ENCODE measurements at places on chromosomes 4 and X. TPM values are rescaled to one million over a fixed set of nuclear protein-coding genes. Genes with fewer than 3 reads are reported as not detected.

DNA sequence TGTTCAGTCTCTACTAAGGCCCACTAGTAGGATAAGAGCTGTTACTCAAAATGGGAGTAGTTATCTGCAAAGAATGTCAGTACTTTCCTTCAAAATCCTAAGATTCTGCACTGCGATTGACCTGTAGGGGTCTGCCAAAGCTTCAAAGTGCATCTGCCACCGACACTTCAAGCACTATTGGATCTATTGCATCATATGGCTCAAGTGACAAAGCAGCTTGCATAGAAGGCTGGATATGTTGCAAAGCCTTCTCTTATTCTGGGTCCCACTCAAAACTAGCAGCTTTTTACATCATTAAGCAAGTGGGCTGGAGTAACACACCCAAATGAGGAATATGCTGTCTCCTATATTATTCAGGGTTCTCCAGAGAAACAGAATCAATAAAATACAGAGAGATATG is 115.4 kb upstream of the EMCN start:
- DNase-seq: no peak

DNA sequence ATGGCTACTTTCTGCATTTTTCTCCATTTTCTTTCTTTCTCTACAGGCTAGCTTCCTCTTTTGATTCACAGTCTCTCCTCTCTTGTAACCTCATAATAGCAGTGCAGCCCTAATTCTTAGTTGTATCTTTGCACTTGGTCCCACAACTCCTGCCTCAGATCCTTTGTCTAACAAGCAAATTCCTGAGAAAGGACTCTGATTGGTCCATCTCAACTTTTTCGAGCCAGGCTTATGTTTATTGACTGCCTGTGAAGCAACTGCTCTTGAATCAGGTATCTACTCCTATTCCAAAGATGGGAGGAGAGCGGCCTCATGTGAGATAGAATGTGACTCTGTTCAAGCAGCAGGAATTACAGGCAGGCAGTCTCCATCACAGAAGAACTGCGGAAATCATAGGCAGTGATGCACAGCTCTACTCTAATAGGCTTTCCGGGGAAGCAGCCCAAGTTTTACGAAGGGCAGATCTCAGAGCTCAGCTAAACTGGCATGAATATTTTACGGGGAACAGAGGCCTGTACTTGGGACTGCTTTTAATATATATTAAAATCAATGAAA is 123.5 kb downstream of the GABRB1 start:
- peak; percentile 2 for DNase-seq

DNA sequence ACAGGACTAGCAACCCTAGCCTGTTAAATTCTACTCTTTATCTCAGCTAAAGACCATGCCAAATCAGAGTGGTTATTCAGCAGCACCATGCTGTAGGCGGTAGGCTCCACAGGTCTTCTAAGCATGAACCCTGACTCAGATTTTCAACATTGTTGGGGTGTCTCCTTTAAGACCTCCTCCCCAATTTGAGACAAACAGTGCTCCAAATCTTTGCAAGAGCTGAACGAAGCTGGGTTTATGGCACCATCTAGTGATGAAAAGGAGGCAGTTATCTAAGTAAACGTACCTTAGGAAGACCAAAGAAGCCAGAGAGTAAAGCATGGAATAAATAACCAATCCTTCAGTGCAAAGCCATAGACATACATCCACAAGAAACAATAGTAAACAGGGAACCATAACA is 334.5 kb upstream of the SLC7A11 start:
- peak; percentile 59 for DNase-seq

- peak; percentile 97 for DNase-seq
These were observed 208.3 kb upstream of the JADE1 start for GRCh38 chr4:128600996-128601871.

- DNase-seq: no peak
These were observed 12.2 kb upstream of the WFS1 start for GRCh38 chr4:6257247-6258025.

DNA sequence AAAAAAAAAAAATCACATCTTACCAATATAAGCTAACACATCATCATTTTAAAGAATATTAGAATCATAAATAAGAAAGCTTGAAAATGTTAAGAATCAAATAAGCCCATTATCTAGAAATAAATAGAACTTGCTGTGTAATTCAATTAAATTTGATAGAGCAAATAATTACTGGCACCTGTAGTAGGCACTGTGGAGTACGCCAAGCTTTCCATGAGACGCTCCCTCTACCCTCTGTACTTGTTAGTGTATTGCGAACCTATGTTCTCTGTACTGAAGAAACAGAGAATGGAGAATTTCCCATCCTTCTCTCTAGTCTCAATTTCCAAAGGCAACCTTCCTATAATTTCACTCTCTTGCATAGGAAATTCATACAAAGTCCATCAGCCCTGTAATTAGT is 61.7 kb upstream of the HAND2 start:
- DNase-seq: no peak

DNA sequence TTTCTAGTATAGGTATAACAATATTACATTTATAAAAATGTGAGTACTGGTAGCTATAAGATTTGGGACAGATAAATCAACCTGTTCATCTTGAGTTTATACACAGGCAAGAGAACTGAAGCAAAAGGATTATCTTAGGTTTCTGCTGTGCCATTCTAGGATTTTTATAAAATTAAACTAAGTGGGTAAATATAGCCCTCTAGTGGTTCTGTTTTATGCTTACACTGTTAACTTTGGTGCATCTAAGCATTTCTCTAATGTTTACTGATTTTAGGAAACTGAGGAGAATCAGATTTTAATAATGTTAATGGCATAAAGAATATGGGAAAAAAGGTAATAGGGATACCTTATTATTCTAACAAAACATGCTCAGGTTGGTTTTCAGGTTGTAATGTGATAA is 1.1 kb upstream of the RRH start:
- DNase-seq: peak; percentile 12

- peak; percentile 65 for DNase-seq
These were observed 157.9 kb downstream of the DHRSX start for GRCh38 chrX:2342874-2343273.

DNA sequence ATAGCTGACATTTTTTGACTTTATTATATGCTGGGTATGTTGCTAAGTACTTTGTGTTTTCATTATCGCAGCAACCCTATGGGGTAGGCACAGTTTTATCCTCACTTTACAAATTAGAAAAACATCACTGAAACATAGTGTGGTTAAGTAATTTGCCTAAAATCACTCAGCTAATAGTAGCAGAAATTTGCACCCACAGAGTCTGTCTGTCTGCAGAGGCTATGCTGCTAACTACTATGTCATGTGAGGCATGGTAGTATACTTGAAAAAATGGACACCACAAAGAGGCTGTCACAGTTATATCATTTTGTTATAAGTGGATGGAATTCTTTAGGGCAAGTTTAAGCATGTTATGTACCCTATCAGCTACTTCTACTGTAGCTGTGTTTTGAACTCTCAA is 69.0 kb downstream of the STAG2 start:
- DNase-seq: no peak

- peak; percentile 34 for DNase-seq
These were observed 51.5 kb upstream of the TRIM2 start for GRCh38 chr4:153152501-153153338.

Gene HS3ST1
- total RNA-seq: not detected

GRCh38 chr4:54683616-54684346 is 26.0 kb downstream of the KIT start:
- DNase-seq: peak; percentile 5

DNA sequence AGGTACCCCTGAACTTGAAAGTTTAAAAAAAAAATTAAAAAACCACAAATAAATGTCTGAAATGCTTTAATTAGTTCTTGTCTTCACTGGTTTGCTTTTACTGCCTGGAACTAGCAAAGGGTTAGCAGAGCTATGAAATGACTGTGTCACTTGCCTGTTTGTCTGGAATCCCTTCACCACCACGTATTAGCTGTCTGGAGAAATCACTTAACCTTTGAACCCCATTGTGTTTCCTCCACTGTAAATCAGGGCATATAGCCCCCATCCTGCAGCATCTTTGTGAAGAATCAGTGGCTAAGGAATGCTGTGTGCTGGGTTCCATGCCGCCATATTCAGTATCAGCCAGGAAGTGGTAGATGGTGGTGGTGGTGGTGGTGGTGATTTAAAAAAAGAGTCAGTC is 6.3 kb downstream of the CYTL1 start:
- DNase-seq: no peak

- DNase-seq: peak; percentile 34
These were observed 216.6 kb downstream of the SHROOM3 start for GRCh38 chr4:76651616-76652015.

- no peak for DNase-seq
These were observed 480 bp upstream of the RADX start for GRCh38 chrX:106611317-106611678.

Gene GABRE
- 23.1 TPM for total RNA-seq

DNA sequence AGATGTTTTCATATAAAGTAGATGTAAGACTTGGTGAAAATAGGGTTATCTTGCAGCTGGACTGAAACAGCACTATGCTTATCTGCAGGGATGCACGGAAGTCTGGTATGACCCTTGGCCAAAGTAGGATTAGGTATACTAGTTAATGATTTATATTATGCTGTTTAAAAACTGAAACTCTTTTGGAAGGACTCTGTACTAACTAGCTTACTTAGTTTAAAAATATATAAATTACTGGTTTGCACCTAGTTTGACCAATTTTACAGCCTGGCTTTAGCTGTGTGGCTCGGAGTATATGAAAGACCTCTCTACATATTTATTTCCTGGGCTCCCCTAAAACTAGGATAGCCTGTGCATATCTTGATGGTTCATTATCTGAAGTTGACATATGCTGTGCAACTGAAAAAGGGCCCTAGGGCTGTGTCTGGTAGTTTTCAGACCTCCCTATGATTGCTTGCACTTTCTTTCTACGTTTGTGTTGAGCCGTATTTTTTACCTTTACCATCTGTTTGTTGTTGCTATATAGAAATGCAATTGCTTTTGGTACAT is 89.2 kb downstream of the TMEM144 start:
- DNase-seq: no peak

Gene ADH1C
- 0.83 TPM for total RNA-seq

Gene XKRX
- total RNA-seq: under 0.01 TPM

Gene ABCB7
- 30.8 TPM for total RNA-seq

DNA sequence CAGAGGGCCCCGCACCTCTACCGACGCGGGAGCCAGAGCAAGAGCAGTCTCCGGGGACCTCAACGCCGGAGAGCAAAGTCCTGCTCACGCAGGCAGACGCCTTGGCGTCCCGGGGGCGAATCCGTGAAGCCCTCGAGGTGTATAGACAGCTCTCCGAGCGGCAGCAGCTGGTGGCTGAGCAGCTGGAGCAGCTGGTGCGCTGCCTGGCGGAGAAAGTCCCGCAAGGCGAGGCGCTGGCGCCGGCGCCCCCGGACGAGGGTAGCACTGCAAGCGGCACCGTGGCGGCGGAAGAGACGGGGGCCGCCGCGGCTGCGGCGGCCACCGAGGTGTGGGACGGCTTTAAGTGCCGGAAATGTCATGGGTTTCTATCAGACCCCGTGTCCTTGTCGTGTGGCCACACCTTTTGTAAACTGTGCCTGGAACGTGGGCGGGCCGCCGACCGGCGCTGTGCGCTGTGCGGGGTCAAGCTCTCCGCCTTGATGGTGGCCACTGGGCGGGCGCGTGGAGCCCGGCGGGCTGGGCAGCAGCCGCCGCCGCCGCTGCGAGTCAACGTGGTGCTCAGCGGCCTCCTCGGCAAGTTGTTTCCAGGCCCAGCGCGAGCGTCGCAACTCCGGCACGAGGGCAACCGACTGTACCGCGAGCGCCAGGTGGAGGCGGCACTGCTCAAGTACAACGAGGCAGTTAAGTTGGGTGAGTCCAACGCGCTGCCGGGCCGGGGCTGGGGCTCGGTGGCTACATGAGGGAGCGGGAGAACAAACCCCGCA is 672 bp downstream of the LONRF3 start:
- DNase-seq: no peak

- DNase-seq: no peak
These were observed 90.6 kb upstream of the TBC1D9 start for GRCh38 chr4:140846736-140847135.

Gene F9
- total RNA-seq: not detected

GRCh38 chr4:23333946-23334878 is 555.6 kb downstream of the PPARGC1A start:
- DNase-seq: peak; percentile 98

GRCh38 chr4:98601708-98602107 is 56.7 kb downstream of the TSPAN5 start:
- no peak for DNase-seq

Gene FNIP2
- total RNA-seq: 16.7 TPM

DNA sequence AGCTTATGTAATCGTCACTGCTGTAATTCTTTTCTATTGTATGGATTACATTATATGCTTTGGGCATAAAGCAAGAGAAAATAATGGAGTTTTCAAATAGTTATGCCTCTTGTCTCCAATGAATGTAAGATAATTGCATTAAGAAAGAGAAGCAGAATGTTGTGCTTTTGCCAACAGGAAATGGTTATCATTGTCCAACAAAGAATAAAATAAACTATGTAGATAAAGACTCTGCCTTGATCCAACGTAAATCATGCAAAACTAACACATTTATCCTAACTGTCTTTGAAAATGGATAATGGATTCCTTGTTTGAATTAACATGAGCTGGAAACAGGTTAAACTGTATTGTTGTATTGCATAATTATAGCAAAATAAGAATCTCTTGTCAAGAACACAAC is 1709.0 kb downstream of the PCDH7 start:
- DNase-seq: no peak

Gene CXCL9
- not detected for total RNA-seq

GRCh38 chr4:46999566-46999965 is 6.2 kb upstream of the GABRA4 start:
- peak; percentile 73 for DNase-seq

- DNase-seq: no peak
These were observed 11.4 kb upstream of the FMR1 start for GRCh38 chrX:147900349-147900748.

Data from fibroblast of lung (primary cell).